Activated CD4-positive, alpha-beta T cell treated with anti-CD3 and anti-CD28 coated beads for 36 hours (primary cell): ENCODE measurements at places on chromosomes 1 and 21. TPM values are rescaled to one million over a fixed set of nuclear protein-coding genes. Genes with fewer than 3 reads are reported as not detected.

GRCh38 chr1:200336901-200337391 is 72.9 kb downstream of the ZNF281 start:
- H3K4me3 ChIP-seq: no peak overlapping the region
- no peak for DNase-seq
- no peak overlapping the region for H3K27ac ChIP-seq
- H3K4me1 ChIP-seq: peaks cover 23% of the 10 kb centered on the region
- H3K36me3 ChIP-seq: no peaks in the 10 kb centered on the region

GRCh38 chr1:15603050-15603965 is 13.9 kb upstream of the DDI2 start:
- H3K36me3 ChIP-seq: no peaks in the 10 kb centered on the region
- peaks cover 11% of the 10 kb centered on the region for H3K4me1 ChIP-seq
- peak; percentile 96 for DNase-seq
- H3K27me3 ChIP-seq: no peaks in the 10 kb centered on the region
- H3K4me3 ChIP-seq: peak overlapping the region; percentile 55

DNA sequence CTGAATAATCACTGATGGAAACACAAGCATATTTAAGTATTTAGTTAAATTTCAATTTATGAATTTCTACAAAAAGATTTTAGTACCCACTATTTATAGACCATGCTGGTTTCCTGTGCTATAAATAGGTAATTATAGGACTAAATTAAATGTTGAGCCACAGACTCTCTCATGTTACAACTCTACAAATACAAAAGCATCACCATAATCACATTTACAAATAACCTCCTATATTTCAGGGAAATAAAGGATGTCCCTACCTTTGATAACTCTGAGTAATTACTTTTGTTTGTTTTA is 32.6 kb upstream of the CCDC190 start:
- no peak for DNase-seq
- no peaks in the 10 kb centered on the region for H3K4me1 ChIP-seq
- H3K4me3 ChIP-seq: no peak overlapping the region
- no peak overlapping the region for H3K27ac ChIP-seq
- peaks cover 12% of the 10 kb centered on the region for H3K27me3 ChIP-seq

GRCh38 chr1:203009185-203009584 is 2.0 kb downstream of the TMEM183A start:
- peak overlapping the region; percentile 99 for H3K4me3 ChIP-seq
- H3K36me3 ChIP-seq: peaks cover 28% of the 10 kb centered on the region
- H3K27me3 ChIP-seq: no peaks in the 10 kb centered on the region
- no peak overlapping the region for H3K27ac ChIP-seq
- peaks cover 26% of the 10 kb centered on the region for H3K4me1 ChIP-seq
- no peak for DNase-seq

The RALGPS2 gene
- total RNA-seq: 4.8 TPM

The SLC6A17 gene
- total RNA-seq: 0.07 TPM

The GCSAML gene
- not detected for total RNA-seq

- H3K27ac ChIP-seq: no peak overlapping the region
- no peak for DNase-seq
- no peaks in the 10 kb centered on the region for H3K36me3 ChIP-seq
- no peaks in the 10 kb centered on the region for H3K4me1 ChIP-seq
- H3K4me3 ChIP-seq: no peak overlapping the region
These were observed 1034.1 kb upstream of the PRMT6 start for GRCh38 chr1:106022312-106022902.

DNA sequence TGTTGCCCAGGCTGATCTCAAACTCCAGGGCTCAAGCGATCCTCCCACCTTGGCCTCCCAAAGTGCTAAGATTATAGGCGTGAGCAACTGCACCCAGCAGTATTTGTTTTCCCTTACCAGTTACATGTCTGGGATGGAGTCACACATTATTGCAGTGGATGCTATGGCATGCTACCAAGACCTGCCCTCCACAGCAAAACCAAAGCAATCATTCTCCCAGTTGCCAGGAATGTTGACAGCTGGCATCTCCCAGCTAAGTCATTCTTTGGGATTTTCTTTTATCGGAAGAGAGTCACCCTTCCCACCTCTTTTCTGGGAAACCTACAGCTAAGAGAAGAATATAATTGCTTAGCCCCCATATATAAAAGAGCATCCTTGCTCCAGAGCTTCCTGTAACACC is 49.4 kb upstream of the RGS7 start:
- no peak for DNase-seq
- H3K27ac ChIP-seq: no peak overlapping the region
- no peaks in the 10 kb centered on the region for H3K36me3 ChIP-seq
- peaks cover 3% of the 10 kb centered on the region for H3K27me3 ChIP-seq
- H3K4me3 ChIP-seq: no peak overlapping the region

DNA sequence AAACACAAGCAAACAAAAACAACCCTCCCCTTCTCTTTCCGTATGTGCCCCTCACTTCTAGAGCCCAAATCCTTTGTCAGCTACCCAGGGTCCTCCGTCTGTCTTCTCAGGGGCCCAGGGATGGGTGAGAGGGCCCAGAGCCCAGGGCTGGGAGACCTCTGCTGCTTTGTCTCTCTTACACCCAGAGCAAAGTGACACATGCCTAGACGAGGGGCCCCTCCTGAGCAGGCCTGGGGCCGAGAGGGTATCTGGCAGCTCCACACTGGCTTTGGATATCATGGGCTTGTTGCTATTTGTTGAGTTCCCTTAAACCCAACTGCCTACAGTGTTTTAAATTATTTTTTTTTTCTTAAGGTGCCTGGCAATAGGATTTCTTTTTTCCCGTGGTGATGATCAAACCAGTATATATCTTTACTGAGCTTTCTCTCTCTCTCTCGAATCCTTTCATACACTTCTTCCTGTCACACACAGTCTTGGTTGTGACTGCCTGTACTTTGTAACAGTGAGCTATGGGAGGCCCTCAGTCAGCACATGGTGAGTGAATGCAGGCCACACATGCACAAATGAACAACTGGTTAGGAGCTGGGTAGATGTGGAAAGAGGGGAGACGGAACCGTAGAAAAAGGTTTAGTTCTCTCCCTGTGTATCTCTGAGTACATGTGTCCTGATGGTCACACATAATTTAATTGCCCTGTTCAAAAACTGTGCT is 14.5 kb downstream of the RASSF5 start:
- no peak for DNase-seq
- no peak overlapping the region for H3K27ac ChIP-seq
- H3K27me3 ChIP-seq: no peaks in the 10 kb centered on the region

DNA sequence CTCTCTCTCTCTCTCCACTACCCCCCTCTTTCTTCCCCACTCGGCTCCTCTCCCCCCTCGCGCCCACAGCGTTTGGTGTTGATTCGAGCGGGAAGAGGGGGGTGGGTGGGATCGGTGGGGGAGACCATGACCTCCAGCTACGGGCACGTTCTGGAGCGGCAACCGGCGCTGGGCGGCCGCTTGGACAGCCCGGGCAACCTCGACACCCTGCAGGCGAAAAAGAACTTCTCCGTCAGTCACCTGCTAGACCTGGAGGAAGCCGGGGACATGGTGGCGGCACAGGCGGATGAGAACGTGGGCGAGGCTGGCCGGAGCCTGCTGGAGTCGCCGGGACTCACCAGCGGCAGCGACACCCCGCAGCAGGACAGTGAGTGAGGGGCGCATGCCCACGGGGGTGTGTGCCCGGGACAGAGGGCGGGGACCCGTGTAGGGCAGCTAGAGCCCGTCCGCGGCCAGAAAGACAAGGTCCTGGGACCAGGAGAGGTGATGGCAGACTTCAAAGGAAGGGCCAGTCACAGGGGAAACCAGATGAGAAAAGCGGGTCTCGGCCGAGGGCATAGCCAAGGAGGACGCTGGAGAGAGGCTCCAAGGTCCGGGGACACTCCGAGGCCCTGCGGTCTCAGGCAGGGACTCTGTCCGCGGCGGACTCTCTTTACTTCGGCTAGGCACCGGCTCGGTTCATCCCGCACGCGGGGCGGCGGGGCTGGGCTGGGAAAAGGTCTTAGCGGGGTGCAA is at the start of gene PRRX1:
TSS of gene PRRX1 (plus strand) at position 39 of the 735 bp plus-strand sequence. CDS start at position 127, 88 bp downstream.
- H3K4me1 ChIP-seq: peaks cover 34% of the 10 kb centered on the region
- H3K27me3 ChIP-seq: peaks cover 72% of the 10 kb centered on the region
- H3K36me3 ChIP-seq: no peaks in the 10 kb centered on the region
- H3K4me3 ChIP-seq: peak within 1 kb of the TSS; percentile 10
- H3K27ac ChIP-seq: no peak within 1 kb of the TSS
- no peak for DNase-seq

The HSPB7 gene
- not detected for total RNA-seq

The OR6N2 gene
- not detected for total RNA-seq

The SPRR2F gene
- not detected for total RNA-seq

DNA sequence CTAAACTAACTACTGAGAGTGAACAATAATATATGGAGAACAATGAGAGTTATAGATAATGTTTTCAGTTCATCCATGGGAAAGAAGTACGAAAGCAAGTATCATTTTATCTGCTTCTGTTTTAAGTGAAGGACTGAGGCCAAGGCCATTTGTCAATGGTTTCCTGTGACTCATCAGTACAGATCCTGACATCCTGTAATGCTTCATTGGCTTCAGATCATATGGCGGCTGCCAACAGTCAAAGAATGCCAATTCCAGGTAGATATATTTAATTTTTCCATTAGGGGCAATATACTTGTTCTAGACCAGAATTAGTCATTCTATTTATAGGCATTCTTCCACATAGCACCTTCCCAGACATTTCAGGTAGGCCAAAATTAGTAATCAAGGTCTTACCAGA is 97.3 kb downstream of the USH2A start:
- no peaks in the 10 kb centered on the region for H3K36me3 ChIP-seq
- H3K4me3 ChIP-seq: no peak overlapping the region
- DNase-seq: no peak
- H3K4me1 ChIP-seq: no peaks in the 10 kb centered on the region
- H3K27me3 ChIP-seq: no peaks in the 10 kb centered on the region
- H3K27ac ChIP-seq: no peak overlapping the region

DNA sequence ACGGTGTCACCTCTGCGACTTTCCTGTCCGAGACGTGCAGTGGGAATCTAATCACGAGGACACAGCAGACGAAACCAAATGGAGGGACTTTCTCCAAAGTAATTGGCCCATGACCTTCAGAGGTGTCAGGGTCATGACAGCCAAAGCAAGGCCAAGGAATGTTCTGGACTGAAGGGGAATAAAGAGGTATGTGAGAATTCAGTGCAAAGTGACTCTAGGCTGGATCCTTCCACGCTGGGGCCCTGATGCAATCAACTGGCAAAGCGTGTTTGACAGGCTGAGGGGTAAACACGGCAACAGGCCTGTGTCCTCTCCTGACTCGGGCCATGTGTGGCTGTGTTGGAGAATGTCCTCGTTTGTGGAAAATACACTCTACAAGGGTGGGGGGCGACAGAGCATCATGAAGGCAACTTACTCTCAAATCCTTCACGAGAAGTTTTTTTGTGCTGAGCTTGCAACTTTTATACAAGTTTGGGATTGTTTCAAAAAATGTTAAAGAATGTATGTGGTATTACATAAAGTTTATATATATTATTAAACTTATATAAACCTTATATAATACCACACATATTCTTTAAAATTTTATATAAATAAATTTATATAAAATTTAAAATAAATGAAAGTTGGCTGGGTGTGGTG is 1.7 kb downstream of the CFAP74 start:
- H3K27me3 ChIP-seq: peaks cover 40% of the 10 kb centered on the region
- no peak overlapping the region for H3K27ac ChIP-seq
- H3K4me1 ChIP-seq: no peaks in the 10 kb centered on the region
- no peaks in the 10 kb centered on the region for H3K36me3 ChIP-seq
- no peak overlapping the region for H3K4me3 ChIP-seq

DNA sequence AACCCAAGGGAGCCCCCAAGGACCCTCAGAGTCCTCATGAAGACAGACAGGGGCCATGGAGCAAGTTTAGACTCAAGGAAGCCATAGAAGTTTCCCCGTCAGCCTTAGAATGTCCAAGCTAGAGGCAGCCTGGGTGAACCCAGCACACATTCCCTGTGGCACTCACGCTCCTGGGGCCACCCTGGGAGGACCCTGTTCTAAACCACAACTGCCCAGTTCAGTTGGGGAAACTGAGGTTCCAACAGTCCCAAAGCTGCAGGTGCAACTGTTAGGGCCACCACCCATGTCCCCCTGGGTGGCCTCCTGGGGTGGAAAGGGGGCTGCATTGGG is 9.3 kb downstream of the WNT3A start:
- H3K27ac ChIP-seq: no peak overlapping the region
- H3K36me3 ChIP-seq: no peaks in the 10 kb centered on the region

The YBX1 gene
- 1,224 TPM for total RNA-seq

GRCh38 chr21:27192281-27192949 is 225.5 kb upstream of the ADAMTS5 start:
- no peak overlapping the region for H3K4me3 ChIP-seq
- DNase-seq: no peak
- H3K4me1 ChIP-seq: no peaks in the 10 kb centered on the region
- H3K27me3 ChIP-seq: no peaks in the 10 kb centered on the region
- H3K36me3 ChIP-seq: no peaks in the 10 kb centered on the region
- no peak overlapping the region for H3K27ac ChIP-seq

The RBM11 gene
- total RNA-seq: 5.1 TPM

DNA sequence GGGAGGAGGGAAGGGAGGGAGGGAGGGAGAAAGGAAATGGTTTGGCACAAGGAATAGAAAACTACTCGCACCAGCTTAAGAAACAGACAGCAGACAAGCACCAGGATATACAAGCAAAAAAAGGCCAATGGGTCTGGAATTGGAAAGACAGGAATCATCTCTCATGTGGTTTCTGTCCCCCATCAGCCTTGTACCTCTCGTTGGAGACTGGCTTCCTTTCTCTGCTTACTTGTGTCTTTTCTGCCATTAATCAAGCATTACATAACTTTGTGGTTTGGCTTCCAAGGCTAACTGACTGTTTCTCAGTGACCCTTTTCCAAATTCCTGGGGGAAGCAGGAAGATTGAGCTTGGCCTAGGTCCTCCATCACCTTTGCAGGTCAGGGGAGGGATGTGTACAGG is 11.8 kb upstream of the RALGPS2 start:
- no peak for DNase-seq
- H3K27me3 ChIP-seq: peaks cover 20% of the 10 kb centered on the region
- no peak overlapping the region for H3K27ac ChIP-seq
- H3K36me3 ChIP-seq: no peaks in the 10 kb centered on the region

- peak overlapping the region; percentile 11 for H3K27ac ChIP-seq
- H3K36me3 ChIP-seq: no peaks in the 10 kb centered on the region
- DNase-seq: no peak
- peaks cover 65% of the 10 kb centered on the region for H3K4me1 ChIP-seq
These were observed 5.0 kb downstream of the SUCO start for GRCh38 chr1:172537827-172538391.

GRCh38 chr1:155210314-155211104 is 2.0 kb downstream of the MTX1 start:
- H3K4me3 ChIP-seq: peak overlapping the region; percentile 89
- no peak for DNase-seq
- H3K27me3 ChIP-seq: no peaks in the 10 kb centered on the region
- peak overlapping the region; percentile 2 for H3K27ac ChIP-seq
- H3K4me1 ChIP-seq: peaks cover 34% of the 10 kb centered on the region

GRCh38 chr1:95554408-95554807 is 320.4 kb downstream of the RWDD3 start:
- DNase-seq: no peak
- no peaks in the 10 kb centered on the region for H3K27me3 ChIP-seq
- H3K4me1 ChIP-seq: no peaks in the 10 kb centered on the region
- no peak overlapping the region for H3K27ac ChIP-seq
- H3K36me3 ChIP-seq: no peaks in the 10 kb centered on the region
